Peyer's patch (tissue), 4 donors: ENCODE measurements at places on chromosomes 3 and 15. TPM values are rescaled to one million over a fixed set of nuclear protein-coding genes. Genes with fewer than 3 reads are reported as not detected.

The LRRC34 gene
- 0.35 TPM for total RNA-seq

The PRR20G gene
- total RNA-seq, result not detected

The VGLL3 gene
- 9.2 TPM for total RNA-seq

The SLC24A5 gene
- total RNA-seq, result not detected

The FANCD2 gene
- 8.8 TPM for total RNA-seq

DNA sequence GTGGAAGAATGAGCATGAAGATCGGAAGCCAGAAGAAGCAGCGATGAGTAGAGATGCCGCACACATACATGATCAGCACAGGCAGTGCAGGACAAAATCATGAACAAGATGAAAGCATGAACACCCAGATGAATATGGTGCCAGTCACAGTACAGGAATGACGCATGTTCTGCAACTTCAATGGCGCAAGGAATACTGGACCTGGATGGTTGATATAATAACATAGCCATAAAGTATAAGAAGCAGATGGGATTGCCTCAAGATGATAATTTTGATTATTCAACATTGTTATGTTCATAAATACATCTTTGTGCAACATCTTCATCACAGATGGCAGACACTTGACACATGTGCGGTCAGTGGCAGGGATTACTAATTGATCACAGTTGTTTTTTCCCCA lies 59.7 kb upstream of the SLCO3A1 start:
- H3K4me1 ChIP-seq, result no peaks in the 10 kb centered on the region
- H3K27me3 ChIP-seq, result no peaks in the 10 kb centered on the region
- no peak overlapping the region for H3K27ac ChIP-seq
- H3K4me3 ChIP-seq, result no peak overlapping the region

DNA sequence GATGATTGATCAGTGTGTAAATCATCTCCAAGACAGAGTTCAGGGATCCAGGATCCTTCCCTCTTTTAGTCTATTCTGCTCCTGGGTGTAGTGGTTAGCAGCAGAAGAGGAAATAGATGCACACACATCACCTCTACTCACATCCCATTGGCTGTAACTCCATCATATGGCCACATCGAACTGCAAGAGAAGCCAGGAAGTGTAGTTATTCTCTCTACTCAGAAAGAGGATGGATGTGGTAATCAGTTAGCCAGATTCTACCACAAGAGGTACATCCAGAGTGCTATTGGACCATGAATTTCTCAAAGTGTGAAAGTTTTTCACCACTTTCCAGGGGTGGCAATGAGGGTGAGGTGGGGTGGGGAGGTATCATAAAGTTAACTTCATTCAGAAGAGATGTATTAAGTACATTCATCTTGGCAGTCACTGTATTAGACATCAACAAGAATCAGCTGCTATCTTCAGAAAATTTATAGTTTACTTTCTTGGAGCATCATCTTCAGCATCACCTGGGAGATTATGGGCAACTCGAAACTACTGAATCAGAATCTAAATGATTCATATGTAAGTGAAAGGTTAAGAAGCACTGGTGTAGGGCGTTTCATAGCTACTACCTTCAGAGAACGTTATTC lies 60.6 kb upstream of the GAP43 start:
- no peaks in the 10 kb centered on the region for H3K27me3 ChIP-seq
- H3K36me3 ChIP-seq, result no peaks in the 10 kb centered on the region
- no peak for DNase-seq
- H3K4me1 ChIP-seq, result no peaks in the 10 kb centered on the region
- no peak overlapping the region for H3K4me3 ChIP-seq

DNA sequence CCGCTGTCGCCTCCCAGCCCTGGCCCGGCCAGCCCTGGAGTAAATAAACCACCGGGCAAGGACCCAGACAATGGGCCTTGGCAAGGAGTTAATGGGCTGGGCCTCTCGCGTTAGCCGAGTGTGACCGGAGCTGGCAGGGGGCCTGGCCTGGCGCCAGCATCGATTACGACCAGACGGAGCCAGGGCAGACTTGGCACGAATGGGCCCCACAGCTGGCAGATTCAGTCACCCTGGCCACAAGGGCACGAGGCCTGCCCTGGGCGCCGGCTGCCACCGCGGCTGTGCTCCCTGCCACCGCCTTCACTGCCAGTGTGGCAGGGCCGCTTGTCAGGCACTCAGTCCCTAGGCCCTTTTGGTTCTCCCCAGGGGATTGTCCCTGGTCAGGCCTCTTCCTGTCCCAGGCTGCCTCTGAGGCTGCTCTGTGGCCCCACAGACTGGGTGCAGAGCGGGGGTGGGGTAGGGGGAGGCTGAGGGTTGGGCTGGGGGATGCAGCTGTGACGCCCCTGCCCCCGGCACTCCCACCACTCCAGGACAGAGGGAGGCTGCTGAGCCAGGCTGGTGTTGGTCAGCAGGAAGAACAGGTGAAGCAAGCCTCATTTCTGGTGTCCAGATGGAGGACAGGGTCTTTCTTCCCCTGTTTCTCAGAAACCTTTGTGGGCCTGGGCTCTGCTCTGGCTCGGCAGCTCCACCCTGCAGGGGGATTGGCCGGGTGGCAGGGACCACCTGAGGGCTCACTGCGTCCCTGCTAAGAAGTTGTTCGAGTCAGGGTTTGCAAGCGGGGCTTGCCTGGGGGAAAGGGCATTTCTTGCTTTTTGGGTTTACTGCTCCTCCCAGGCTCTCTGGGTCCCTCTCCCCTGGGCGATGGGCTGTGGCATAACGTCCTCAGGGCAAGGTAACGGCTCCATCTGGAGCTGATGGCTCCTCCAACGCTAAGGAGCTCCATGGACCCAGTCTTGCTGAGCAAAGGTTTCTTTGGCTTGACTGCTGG lies 30.5 kb upstream of the SRP14 start:
- H3K27me3 ChIP-seq, result no peaks in the 10 kb centered on the region
- no peaks in the 10 kb centered on the region for H3K36me3 ChIP-seq
- H3K4me1 ChIP-seq, result peaks cover 22% of the 10 kb centered on the region

- H3K4me3 ChIP-seq, result no peak overlapping the region
- no peak for DNase-seq
- no peaks in the 10 kb centered on the region for H3K36me3 ChIP-seq
- no peaks in the 10 kb centered on the region for H3K27me3 ChIP-seq
- H3K27ac ChIP-seq, result no peak overlapping the region
- H3K4me1 ChIP-seq, result no peaks in the 10 kb centered on the region
These were observed 124.8 kb upstream of the C15orf61 start for GRCh38 chr15:67396114-67396513.

DNA sequence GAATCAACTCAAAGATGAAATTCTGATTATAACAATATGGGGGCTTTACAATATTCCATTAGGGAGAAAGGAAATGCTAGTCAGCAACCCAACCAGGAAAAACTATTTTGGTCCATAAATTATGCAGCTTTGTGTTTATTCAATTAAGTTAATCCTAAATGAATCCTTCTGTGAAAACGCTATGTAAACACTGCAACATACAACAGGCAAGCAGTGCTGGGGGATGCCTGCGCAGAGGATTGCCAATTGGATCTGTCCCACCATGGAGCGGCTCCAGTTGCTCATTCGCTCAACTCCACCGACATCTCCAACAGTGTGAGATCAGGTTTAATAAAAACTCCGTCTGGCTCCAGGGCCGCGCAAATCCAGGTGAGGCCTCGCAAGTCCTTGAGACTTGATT lies 290.5 kb upstream of the VEPH1 start:
- H3K4me1 ChIP-seq, result no peaks in the 10 kb centered on the region
- no peak overlapping the region for H3K4me3 ChIP-seq
- no peak overlapping the region for H3K27ac ChIP-seq

- H3K27me3 ChIP-seq, result no peaks in the 10 kb centered on the region
- no peaks in the 10 kb centered on the region for H3K36me3 ChIP-seq
- no peak for DNase-seq
- peaks cover 3% of the 10 kb centered on the region for H3K4me1 ChIP-seq
- H3K27ac ChIP-seq, result no peak overlapping the region
These were observed 9.4 kb downstream of the AAGAB start for GRCh38 chr15:67244971-67245478.

DNA sequence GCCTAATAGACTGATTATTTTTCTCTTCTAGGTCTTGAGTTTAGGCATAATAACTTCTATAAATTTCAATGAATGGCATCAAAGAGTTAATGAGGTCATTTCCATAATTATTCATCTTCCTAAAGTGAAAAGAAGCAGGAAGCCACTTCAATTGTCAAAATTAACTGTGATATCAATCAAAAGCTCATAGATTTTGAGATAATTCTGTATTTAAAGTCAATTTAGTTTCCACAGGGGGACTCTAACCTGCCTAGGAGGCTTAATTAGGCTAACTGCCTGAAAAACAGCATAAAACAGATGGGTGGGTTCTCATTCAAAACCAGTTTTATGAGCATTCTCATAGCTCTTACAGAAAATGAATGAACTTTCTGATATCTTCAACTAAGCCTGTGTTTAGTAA lies 177.8 kb downstream of the OTOL1 start:
- H3K27me3 ChIP-seq, result no peaks in the 10 kb centered on the region
- no peaks in the 10 kb centered on the region for H3K36me3 ChIP-seq
- DNase-seq, result no peak
- no peak overlapping the region for H3K27ac ChIP-seq

DNA sequence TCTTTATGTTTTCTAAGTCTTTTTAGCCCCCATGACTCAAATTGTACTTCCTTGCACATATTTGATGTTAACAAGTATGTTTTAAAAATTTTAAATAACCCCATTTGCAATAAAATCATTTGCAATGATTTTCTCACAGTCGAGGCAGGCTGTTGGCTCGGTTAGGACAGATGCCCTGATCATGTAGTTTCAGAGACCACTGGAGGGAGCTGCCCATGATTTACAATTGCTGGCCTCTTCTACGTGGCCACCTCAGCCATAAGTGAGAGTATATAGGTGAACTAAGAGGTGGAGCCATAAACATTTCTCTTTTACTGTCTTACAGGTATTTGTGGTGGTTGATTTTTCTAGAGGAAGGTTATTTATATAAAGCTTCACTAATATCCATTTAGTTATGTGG lies 1.7 kb downstream of the DTWD1 start:
- no peaks in the 10 kb centered on the region for H3K4me1 ChIP-seq
- H3K4me3 ChIP-seq, result no peak overlapping the region
- no peaks in the 10 kb centered on the region for H3K36me3 ChIP-seq
- H3K27ac ChIP-seq, result no peak overlapping the region
- DNase-seq, result no peak

GRCh38 chr3:31880020-31880419 lies 101.0 kb downstream of the OSBPL10 start:
- no peak overlapping the region for H3K4me3 ChIP-seq
- H3K4me1 ChIP-seq, result no peaks in the 10 kb centered on the region
- H3K27me3 ChIP-seq, result no peaks in the 10 kb centered on the region
- no peaks in the 10 kb centered on the region for H3K36me3 ChIP-seq

DNA sequence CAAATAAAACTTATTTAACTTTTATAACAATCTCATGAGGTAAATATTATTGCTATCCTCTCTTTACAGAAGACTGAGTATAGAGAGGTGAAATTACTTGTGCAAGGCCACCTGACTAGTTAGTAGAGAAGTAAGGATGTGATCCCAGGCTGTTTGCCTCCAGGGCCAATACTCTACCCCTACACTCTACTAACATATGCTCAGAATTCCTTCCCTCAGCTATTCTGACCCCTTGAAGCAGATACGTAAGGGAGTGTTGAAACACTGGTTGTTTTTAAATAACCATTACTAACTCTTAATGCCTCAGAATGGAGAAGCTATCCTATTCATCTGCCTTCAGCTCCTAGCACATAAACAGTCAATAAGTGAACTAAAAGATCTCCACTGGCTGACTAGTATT lies 24.1 kb downstream of the CSTA start:
- H3K27ac ChIP-seq, result no peak overlapping the region
- H3K27me3 ChIP-seq, result no peaks in the 10 kb centered on the region
- no peaks in the 10 kb centered on the region for H3K4me1 ChIP-seq
- H3K36me3 ChIP-seq, result no peaks in the 10 kb centered on the region
- DNase-seq, result no peak

DNA sequence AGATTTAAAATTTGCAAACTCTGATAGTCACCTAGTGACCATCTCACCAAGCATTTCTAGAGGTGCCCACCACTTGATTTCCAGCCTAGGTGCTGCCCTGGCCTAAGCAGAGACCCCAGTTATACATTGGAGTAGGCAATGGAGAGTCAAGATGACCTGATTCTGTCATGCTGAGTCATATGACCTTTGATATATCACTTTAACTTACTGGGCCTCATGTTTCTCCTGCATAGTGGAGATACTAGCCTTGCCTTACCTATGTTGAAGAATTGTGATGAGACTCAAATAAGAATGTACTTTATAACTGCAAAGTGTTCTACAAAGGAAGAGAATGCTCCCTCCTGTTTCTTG lies 75.5 kb upstream of the XCR1 start:
- no peak overlapping the region for H3K4me3 ChIP-seq
- no peaks in the 10 kb centered on the region for H3K36me3 ChIP-seq
- no peak for DNase-seq
- no peak overlapping the region for H3K27ac ChIP-seq
- H3K27me3 ChIP-seq, result no peaks in the 10 kb centered on the region

DNA sequence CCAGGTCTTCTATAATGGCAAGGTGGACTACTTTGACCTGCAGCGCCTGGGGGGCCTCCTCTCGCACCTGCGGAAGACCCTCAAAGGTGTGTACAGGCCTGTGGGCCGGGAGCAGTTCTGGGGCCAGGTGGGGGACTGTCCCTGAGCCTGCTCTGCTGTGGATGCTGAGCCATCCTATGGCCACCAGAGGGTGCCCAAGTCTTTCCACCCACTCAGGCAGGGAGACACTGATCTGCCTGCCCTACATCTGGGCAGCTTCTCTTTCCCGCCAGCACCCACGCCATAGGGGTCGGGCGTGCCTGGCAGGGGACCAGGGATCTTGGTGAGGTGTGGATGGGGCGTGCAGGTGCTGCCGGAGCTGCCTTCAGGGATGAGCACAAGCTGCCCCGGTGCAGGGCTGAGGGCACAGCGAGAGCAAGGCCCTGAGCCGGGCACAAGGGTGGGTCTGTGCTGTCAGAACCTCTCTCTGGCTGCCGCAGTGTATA lies 14.1 kb downstream of the RNF123 start:
- H3K27ac ChIP-seq, result no peak overlapping the region
- peaks cover 78% of the 10 kb centered on the region for H3K36me3 ChIP-seq
- no peaks in the 10 kb centered on the region for H3K4me1 ChIP-seq
- peak; percentile 82 for DNase-seq
